ENCODE measurements at places on chromosomes 1 and 21.

DNA sequence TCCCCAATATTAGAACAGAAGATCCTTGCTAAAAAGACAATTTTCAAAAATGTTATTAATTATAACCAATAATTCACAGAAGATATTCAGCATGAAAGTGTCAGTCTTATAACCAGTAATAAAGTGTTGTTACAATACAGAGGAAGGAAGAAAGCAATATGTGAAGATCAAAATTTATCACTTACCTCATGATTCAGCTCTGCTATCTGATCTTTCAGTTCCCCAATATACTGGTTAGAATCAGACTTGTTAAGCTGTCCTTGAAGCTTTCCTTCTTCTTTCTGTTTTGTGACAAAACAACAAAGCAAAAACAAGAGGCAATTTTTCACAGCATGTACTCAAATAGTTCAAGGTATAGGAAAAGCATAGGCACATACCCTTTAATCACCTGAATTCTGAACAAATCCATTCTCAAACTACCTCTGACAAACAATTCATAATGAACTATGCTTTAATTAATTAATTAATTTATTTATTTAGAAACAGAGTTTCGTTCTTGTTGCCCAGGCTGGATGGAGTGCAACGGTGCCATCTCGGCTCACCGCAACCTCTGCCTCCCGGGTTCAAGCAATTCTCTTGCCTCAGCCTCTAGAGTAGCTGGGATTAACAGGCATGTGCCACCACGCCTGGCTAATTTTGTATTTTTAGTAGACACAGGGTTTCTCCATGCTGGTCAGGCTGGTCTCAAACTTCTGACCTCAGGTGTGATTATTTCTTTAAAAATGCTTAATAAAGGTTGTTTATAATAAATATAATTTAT, 76.9 kb upstream of the GFI1 start:
- no peak for DNase-seq

- DNase-seq: no peak
Observed at GRCh38 chr1:48738356-48738755, 38.3 kb downstream of the BEND5 start.

- DNase-seq: no peak
Observed at GRCh38 chr1:82227306-82228095, 426.8 kb downstream of the ADGRL2 start.

- DNase-seq: no peak
Observed at GRCh38 chr1:19466112-19466561, 19.2 kb downstream of the CAPZB start.

DNA sequence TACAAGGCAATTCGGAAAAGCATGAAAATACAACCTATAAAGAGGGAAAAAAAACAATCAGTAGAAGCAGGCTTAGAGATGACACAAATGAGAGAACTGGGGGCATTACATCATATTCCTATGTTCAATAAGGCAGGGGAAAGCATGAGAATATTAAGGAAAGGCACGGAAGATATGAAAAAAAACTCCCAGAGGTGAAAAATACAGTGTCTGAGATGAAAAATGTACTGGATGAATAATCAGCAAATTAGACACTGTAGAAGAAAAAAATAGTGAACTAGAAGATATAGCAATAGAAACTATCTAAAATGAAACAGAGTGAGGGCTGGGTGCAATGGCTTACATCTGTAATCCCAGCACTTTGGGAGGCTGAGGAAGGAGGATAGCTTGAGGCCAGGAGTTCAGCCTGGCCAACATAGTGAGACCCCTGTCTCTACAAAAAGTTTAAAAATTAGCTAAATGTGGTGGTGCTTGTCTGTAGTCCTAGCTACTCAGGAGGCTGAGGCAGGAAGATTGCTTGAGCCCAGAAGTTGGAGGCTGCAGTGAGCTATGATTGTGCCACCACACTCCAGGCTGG, 101.8 kb downstream of the ST3GAL3 start:
- DNase-seq: no peak

DNA sequence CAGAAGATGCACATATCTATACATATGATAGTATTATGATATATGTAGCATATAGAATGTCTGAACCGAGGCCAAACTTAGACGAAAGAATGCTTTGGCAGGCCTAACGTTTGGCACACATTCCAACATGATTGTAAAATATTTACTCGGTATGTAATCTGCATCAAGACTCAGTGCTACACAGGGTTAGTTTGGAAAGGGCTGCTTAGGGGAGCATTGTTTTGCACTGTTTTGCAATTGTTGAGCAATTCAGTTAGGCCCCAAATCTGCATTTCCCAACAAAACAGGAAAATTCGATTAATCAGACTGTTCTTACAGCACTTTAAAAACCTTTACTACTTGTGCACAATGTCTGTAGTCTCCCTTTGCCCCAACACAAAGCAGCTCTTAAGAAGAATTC, 216.0 kb upstream of the NEGR1 start:
- no peak for DNase-seq

GRCh38 chr1:9603307-9603706, 14.6 kb downstream of the TMEM201 start:
- DNase-seq: no peak

GRCh38 chr1:229730573-229730972, 104.5 kb downstream of the URB2 start:
- DNase-seq: no peak

- DNase-seq: no peak
Observed at GRCh38 chr1:169989246-169989645, 85.2 kb downstream of the KIFAP3 start.

DNA sequence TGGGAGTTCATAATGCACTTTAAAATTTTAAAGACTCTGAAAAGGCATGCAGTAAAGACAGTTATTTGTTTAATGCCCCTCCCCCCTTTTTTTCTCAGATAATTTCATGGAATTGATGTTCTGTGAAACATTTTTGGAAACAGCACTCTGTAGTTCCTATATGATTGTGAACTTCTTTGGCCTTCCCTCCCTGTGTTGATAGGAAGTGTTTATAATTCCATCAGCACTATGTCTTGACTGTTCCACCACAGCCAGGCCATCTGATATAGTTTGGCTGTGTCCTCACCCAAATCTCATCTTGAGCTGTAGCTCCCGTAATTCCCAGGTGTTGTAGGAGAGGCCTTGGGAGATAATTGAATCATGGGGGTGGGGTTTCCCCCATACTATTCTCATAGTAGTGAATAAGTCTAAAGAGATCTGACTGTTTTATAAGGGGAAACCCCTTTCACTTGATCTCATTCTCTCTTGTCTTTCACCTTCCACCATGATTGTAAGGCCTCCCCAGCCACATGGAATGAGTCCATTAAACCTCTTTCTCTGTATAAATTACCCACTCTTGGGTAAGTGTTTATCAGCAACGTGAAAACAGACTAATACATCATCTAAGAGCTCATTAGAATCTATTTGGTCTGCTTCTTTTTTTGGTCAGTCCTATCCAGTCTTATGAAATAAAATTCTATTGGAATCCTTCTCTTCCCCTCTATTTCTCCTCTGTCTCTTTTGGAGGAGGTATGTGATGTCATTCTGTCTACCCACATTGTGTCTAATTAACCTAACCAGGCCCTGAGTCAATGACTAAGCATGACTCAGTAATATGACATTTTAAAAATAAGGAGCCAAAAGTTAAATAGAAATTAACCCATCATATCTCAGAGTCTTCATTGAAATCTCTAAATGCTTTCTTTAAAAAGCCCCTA, 8.9 kb downstream of the CCDC185 start:
- no peak for DNase-seq

GRCh38 chr1:62271948-62272728, 47.1 kb downstream of the KANK4 start:
- no peak for DNase-seq

GRCh38 chr1:15042866-15043265, 110.7 kb upstream of the TMEM51 start:
- DNase-seq: no peak

- DNase-seq: no peak
Observed at GRCh38 chr1:35556484-35557117, 602 bp downstream of the KIAA0319L start.

DNA sequence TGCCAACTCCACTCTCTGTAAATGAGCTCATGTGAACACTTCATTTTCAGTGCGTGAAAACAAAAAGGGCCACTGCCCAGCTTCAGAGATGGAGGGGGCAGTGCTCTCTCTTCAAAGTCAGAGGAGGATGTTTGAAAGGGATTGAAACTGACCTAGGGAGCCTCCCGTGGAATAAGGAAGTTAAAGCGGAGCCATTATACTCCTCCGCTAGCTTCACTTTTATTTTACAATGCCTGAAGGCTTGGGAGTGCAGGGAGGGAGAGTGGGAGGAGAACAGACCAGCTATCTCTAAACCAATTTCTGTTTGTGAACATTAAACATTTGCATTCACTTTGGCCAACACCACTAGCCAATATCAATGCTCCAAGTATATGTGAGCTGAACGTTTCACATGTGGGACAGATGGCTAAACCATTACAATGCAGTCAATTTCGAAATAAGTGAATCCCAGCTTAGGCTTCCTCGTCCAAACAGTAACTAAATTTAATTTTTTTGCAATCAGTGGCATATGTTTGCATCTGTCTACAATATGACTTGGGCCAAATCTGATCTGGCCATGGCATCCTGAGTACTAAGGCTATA, 126.9 kb downstream of the ESRRG start:
- DNase-seq: no peak

DNA sequence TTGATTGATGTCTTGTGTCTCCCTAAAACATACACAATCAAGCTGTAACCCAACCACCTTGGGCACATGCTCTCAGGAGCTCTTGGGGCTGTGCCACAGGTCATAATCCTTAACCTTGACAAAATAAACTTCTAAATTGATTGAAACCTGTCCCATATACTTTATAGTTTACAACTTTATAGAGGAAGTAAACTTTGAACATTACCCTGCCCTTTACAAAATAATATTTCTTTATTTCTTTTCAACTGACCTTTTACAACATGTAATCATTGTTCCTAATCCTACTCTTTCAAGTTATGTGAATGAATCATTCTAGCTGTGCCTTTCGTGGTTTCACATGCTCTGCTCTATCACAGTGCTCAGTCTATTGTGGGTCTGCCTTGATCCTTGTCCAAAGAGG, 118.3 kb upstream of the ATP1A1 start:
- no peak for DNase-seq

DNA sequence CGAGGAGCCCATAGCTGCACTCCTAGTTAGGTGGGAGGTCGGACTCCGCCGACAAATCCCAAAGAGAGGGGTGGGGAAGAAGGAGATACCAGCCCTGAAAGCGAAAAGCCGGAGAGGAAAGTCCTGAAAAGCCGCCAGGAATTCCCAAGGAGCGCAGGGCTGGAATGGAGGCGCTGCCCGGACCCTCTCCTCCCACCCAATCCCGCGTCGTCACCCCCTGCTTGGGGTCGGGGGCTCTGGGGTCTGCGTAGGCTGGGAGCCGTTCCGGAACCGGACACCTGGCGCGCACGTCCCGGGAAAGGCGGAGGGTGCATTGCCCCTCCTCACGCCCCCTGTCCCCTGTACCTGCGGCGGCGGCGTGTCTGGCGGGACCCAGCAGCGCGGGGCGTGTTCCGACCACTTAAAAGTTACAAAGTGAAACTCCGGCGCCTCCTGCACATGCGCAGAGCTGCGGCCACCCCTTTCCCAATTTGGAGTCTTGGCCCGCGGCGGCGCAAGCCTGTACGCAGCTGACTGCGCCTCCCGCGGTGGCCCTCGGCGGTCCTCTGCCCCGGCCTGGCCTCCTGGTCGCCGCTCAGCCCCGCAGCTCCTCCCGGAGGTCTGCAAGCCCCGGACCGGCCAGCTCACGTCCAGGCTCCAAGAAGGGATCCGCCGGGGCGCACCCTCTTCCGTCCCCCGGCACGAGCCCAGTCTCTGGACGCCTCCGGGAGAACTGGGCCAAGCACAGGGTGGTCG, at the start of gene TMEM63A:
Gene TMEM63A, minus strand, starts transcription at position 422 of the 735 bp plus-strand sequence. CDS start 4,800 bp downstream, outside the sequence.
- no peak for DNase-seq

DNA sequence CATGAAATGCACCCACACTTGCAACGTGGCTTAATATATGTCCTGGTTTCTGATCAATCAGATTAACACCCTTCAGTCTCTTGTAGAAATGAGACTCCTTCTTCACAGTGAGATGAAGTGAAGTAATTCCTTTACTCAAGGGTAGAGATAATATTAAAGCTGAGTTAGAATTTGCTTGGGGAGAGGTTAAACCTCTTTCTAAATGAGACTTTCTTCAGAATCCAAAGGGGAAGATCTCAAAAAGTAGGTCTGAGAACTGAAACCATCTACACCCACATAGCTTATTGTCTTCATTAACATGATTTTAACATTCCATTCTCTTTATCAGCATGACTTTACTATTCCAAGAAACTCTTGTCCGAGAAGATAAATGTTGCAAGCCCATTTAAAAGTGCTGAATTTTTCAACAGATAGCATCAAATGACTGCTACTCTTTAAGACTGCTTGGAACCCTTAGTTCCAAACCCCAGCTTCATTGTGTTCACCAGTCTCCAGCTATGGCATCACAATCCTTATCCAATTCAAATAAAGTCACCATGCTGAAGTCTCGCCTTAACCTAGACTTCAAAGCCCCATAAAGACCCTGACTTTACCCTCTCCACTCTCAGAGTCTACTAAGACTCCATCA, 19.2 kb upstream of the TRAF3IP3 start:
- no peak for DNase-seq

DNA sequence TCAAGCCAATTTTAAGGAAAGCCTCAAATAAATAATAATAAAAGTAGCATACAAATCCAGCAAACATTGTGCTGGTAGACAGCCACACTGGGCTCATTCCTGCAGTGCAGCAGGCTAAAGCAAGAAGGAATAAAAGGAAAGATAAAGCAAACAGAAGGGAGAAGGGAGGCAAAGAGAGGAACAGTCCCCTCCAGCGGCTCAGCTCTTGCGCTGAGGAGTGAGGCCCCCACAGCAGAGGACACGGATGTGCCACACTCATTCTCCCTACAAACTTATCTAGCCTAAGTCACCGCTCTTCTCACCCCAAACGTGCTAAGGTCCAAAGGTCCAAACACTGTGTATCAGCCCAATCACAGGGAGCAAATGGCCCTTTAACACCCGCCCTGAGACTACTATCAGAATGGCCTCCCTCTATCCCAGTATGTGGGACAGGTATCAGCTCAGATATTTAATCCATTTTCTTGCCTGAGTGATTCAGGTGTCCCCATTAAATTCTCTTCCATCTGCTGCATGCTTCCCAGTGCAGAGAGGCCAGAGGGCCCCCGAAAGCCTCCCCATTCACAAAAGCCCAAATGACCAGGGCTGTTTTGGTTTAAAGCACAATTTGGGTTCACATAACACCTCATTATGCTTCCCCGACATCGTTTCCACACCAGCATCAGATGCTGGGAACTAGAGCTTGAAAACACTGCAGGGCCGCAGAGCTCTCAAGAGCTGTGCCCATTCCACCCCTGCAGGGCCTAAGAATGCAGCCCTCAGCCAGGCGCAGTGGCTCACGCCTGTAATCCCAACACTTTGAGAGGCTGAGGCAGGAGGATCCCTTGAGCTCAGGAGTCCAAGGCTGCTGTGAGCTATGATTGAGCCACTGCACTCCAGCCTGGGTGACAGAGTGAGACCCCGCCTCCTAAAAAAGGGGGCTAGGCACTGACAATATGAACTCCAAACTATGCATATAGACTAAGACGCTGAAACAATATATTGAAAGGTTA, 17.8 kb downstream of the CAPZB start:
- no peak for DNase-seq

DNA sequence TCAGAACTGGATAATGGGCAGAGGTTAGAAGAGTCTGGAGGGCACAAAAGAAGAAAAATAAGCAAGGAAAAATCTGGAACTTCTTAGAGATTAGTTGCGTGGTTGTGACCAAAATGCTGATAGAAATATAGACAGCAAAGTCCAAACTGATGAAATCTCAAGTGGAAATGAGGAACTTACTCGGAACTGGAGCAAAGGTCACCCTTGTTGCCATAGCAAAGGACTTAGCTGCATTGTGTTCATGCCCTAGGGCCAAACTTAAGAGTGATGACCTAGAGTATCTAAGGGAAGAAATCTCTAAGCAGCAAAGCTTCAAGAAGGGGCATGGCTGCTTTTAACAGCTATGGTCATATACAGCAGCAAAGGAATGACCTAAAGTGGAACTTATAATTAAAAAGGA, 180.0 kb downstream of the TTLL7 start:
- no peak for DNase-seq

Data from cortex of kidney (tissue), 1 donor.